ENCODE measurements at places on chromosomes 1 and 21.

GRCh38 chr1:149937759-149938158 is 1.1 kb upstream of the MTMR11 start:
- no peak for DNase-seq

DNA sequence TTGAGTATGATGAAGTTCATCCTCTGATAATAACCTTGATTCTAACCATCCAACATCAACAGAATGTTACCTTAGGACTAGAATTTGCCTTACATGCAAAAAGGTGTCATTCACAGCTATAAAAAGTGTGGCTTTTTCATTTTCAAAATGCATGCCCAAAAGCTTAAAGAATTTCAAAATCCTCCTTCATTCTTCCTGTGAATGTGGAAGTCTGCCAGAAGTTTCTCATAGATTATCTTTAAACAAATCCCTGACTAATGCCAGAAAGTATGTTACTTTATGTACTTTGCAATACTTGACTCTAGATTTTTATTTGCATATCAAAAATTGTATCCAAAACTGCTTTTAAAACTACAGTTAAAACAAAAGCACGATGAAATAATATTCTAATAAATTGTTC is 270.6 kb upstream of the ZRANB2 start:
- DNase-seq = peak; percentile 11

DNA sequence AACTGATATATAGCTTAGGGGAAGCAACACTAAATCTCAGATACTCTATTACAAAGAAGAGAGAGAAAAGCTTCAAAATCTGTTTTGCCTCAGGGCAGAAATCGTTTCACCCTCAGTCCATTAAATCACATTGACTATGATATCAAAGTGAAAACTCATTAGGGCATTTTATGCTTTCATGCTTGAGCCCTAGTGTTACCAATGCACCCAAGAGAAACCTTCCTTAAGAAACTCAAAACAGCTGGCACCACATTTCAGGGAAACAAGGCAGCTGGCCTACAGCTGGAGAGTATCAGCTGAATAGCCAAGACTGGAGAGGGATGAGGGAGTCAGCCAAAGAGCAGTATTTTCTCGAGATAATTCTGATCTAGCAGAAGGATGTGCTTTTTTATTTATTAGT is 14.9 kb downstream of the COLGALT2 start:
- no peak for DNase-seq

DNA sequence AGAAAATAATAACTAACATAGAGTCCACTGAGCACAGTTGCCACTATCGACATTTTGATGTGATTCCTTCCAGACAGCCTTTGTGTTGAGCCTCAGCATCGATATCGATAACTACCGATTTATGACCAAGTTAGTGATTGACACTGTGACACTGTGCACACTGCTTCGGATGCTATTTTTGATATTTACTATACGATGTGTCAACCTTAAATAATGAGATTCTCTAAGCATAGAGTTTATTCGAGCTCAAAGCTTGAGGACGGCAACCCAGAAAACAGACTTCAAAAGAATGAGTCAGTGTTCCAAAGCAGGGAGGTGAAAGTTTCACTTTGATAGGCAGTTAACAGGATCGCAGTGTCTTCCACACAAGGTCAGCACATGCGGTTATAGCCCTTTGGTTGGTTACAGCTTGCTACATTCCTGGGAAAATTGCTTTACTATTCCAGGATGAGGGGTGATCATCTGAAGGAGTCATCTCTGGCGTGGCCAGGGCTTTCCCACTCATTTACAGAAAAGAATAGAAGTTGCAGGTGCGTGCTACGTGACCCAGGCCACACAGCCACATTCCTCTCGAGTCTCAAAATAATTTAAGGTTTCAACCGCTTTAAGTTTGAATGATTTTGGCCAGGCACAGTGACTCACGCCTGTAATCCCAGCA is 53.6 kb upstream of the EFHD2 start:
- no peak for DNase-seq

- DNase-seq = no peak
Measured at GRCh38 chr1:81113688-81114087, 687.0 kb upstream of the ADGRL2 start.

GRCh38 chr1:59761443-59761842 is 53.3 kb upstream of the HOOK1 start:
- no peak for DNase-seq

DNA sequence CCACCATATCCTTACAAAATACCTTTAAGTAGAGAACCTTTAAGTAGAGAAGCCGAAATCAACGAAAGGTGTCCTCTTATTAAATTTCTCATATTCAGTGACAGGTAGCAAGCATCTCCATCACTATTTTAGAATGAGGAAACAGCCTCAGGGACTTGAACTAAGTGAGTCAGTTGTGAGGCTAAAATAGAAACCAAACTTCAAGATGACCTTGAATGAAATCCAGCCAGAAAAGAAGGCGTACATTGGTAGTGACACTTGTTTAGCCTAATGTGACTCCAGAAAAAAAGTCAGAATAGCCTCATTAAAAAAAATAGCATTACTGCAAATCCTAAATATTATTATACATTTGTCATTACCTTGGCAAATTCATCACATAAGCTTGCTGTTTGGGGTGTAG is 20.1 kb downstream of the RGS8 start:
- no peak for DNase-seq

GRCh38 chr1:32400876-32401631 is 6.8 kb upstream of the BSDC1 start:
- peak; percentile 89 for DNase-seq

DNA sequence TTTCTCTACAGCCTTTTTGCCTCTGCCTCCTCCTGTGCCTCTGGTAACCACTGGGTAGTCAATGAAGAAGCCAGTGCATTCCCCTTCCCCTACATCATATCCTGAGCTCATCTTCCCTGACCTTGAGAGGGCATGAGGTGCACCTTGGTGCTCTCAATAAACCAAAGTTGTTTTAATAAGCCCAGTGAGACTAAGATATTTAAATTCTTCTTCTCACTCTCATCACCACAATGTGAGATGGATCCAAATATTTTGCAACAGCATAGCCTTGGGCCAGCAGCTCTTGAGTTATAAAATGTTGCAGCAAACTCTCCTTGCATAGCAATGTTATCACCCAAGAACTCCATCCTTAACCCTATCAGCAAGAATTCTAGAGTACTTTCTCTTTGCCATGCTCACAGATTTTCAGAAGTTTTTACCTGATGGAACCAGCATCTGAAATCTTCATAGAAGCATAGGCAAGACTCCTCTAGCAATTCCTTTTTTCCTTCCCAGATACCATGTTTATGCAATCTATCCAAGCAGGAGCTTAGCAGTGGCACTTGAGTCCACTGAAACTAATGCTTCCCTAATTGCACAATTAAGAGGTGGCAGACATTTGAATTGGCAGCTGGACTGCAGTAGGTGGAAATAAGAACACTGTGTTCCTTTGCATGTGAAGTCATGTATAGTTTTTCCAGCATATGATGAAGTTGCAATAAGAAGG is 36.8 kb downstream of the CDC7 start:
- no peak for DNase-seq

DNA sequence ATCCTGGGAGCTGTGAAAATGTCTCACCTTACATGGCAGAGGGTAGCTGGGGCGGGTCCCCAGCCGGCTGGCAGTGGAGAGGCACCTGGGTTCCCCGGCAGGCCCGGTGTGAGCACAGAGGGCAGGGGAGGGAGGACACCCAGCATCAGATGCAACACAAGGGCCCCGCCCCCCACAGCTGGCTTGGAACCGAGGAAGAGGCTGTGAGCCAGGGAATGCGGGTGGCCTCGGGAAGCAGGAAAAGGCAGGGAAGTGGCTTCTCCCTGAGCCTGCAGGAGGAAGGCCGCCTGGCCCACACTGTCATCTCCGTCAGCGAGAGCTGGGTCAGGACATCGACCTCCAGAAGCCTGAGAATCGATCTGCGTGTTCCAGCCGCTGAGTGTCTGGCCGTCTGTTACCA is 87.3 kb downstream of the SIK1 start:
- no peak for DNase-seq

DNA sequence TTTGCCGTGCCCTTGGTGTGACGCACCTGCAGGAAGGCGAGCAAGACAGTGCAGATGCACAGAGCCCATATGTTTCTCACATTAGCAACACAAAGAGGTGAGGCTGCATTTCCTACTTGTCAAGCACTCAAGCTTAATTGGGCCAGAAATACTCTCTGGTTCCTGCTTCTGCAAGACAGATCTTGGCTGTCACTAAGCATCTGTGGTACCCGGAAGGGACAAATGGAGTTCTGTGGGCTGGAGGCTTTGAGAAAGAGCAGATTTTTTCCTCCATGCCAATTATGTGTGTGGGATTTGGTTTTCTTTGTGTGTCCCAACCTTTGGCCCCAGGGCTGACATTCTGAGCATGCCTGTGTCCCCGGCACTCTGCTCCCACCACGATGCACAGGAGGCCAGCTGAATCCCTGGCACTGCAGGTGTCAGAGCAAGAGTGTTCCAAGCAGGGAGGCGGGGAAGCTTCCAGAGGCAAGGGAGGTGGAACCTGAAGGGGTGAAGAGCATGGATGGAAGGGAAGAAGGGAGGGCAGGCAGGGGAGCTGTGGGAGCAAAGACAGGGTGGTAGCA is 52.0 kb upstream of the STUM start:
- DNase-seq = no peak

DNA sequence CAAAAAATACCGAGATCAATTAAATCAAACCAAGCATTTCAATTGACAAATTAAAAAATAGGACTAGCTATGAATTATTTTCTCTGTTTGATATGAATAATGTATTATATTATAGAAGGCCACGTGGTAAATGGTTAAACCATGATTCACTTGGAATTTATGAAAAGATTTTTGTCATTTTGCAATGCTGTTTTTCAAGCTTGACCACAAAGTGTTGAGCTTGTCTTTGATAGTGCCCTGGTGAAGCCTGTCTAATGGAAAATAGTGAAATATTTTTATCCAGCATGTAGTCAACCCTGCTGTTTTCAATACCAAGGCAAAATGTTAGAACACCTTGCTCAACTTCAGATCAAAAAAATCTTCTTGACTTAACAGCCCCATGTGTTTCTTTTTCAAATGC is 288.0 kb upstream of the PRMT6 start:
- DNase-seq = no peak

GRCh38 chr1:54884135-54884586 is 2.8 kb downstream of the DHCR24 start:
- no peak for DNase-seq

DNA sequence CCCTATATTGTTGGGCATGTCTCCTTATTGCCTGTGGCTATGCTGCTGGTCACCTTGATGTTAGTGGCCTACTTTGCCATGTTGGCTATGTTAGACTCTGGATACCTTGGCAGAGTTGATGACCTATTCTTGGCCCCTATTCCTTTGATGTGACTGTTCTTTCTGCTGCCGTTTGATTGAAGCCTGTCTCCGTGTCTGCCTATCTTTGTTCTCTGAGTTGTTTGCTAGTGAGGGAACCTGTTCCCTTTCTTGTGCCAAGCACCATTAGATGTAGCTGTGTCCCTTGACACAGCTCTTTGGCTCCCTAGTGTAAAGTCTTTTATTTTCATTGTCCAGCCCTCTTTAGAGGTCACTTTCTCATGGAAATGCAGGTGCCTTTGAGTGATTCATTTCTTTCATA is 28.7 kb upstream of the PAPPA2 start:
- DNase-seq = no peak

- DNase-seq = no peak
Measured at GRCh38 chr1:157774412-157774811, 2.5 kb downstream of the FCRL2 start.

DNA sequence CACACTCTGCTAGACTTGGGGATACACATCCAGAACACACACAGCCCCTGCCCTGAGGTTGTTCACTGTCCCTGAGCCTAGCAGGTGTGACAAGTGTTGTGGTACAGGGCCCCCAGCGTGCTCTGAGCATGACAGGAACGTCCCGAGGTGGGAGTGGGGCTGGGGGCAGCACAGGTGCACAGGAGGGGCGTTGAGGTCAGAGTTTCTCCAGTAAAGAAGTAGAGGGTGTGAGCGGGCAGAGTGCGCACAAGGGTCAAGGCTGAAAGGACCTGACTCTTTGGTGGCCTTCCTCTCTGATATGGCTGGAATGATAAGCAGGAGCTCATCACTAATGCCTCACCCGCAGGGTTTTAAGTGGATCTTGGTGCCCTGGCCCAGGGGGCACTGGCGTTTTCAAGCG is 1.3 kb upstream of the FALEC start:
- DNase-seq = no peak

DNA sequence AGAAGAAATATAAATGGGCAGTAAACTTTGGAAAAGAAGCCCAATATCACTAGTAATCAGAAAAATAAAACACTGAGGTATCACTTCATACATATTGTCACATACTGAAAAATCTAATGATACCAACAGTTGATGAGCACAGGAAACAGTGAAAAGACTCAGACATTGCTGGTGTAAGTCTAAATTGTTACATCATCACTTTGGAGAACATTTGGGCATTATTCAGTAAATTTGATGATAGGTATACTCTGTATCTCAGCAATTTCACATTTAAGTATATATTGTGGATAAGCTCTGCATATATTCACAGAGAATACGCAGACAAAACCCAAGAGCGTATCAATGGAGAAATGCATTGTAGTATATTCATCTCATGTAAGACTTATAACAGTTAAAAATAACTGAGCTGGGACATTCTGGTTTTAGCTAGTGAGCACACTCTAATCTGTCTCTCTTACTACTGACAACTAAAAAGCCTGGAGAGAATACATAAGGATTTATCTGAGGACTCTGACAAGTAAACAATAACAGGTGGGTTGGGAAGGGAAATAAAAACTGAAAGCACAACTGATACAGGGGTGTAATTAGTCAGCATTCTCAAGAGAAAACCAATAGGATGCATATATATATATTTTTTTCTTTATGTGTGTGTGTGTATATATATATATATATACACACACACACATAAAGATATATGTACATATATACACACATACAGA is 212.7 kb upstream of the JUN start:
- DNase-seq = no peak

DNA sequence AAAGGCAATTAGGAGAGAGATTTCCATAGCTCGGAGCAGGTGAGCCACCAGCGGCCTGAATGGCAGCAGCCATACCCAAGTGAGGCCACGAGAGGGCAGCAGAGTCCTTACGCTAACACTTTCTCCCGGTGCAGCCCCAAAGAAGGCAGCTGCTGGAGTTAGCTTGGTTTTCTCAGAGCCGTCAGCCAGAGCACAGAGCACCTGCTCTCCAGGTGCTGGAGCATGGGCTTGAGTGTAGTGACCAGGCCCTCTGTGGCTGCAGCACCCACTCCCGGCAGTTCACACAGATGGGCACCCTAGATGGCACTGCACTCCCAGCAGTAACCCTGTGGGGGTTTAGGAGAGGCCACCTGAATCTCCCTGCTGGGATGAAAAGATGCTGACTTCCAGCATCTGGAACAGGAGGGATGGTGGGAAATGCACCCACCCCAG is 45.8 kb downstream of the TMCC2 start:
- DNase-seq = peak; percentile 36

DNA sequence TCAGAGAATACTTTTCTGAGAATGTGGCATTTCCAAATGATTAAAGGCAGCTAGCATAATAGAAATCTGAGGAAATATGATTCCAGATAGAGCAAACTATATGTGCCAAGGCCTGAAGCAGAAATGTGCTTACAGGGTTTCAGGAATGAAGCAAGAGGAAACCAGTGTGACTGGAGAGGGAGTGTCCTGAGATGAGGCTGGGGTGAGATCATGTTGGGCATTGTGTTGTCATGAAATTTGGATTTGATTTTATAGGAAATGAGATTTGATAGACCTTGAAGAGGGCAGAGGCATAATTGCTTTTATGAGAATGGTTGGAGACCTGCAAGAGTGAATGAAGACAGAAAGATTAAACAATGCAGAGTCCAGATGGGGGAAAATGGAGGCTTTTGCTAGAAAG is 338.1 kb upstream of the SNX7 start:
- peak; percentile 73 for DNase-seq
